ENCODE measurements at places on chromosomes 3 and 15.

GRCh38 chr3:172089250-172089649 is 49.9 kb downstream of the FNDC3B start:
- DNase-seq = no peak

DNA sequence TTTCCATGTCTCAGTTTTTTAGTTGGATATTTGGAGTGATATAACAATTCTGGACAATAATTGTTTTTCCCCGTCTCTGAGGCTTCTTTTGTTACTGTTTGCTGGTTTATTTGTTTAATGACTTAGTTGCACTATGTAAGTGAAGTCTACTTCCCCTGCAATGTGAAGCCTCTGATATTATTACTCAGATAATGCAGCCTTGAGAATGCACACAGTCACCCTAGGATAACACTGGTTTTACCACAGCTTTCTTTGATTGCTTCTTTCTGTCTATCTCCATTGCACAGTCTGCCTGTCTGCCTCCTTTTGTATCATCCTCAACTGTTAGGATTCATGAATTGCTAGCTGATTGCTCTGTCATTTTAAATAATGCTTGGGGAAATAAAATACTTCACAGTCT is 208.7 kb upstream of the ROBO1 start:
- DNase-seq = no peak

GRCh38 chr3:112097378-112097777 is 11.2 kb downstream of the C3orf52 start:
- DNase-seq = no peak

GRCh38 chr3:152305075-152305474 is 36.3 kb downstream of the MBNL1 start:
- DNase-seq = no peak

- DNase-seq = no peak
These were observed 8.5 kb downstream of the MYO5C start for GRCh38 chr15:52287114-52287513.

GRCh38 chr3:14441920-14442300 is 39.5 kb downstream of the SLC6A6 start:
- no peak for DNase-seq

Measured in cerebellum (tissue), 4 donors.